H1 (cell line): ENCODE measurements at places on chromosomes 3 and 15. TPM values are rescaled to one million over a fixed set of nuclear protein-coding genes. Genes with fewer than 3 reads are reported as not detected.

Gene MKRN3
- not detected in 2 replicates for total RNA-seq

DNA sequence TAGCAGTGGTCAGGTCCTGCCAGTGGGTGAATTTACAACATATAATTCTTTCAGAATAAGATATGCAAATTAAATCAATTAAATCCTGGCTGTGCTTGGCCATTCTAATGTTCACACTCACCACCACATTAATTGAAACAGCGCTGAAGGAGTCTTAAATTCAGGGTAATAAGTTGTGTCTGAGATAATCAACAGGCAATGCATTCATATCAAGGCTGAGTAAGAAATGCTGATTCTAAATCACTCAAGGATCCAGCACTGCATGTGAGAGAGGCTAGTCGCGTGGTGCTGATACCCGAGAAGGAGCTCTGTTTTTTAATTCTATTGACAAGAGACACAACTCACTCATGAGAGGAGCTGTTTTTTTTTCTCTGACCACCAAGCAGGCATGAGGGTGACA lies 588.8 kb upstream of the ADAMTS9 start:
- H3K36me3 ChIP-seq = no peaks in the 10 kb centered on the region
- peaks cover 6% of the 10 kb centered on the region; the same call in 1 of the 2 replicates for H3K4me1 ChIP-seq
- no peak overlapping the region for H3K27ac ChIP-seq
- no peak overlapping the region for H3K4me3 ChIP-seq
- DNase-seq = no peak
- no peaks in the 10 kb centered on the region for H3K27me3 ChIP-seq

DNA sequence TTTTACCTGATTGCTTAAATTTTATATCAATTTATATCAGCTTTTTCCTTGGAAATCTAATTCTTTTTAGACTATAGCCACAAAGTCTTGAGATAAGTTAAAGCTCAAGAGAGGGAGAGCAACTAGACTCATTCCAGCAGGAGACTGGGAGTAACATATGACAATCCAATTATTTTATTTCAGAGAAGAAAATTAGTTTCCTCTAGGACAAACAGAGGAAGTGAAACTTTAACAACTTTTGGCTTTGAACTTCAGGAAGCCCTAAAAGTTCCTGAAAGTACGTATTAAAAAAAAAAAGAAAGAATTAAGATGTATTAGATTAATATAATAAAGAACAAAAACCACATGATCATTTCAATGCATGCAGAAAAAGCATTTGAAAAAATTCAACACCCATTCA lies 13.9 kb upstream of the UBE2E2 start:
- no peak overlapping the region for H3K27ac ChIP-seq
- no peak for DNase-seq
- no peak overlapping the region for H3K4me3 ChIP-seq
- H3K36me3 ChIP-seq = no peaks in the 10 kb centered on the region
- H3K27me3 ChIP-seq = no peaks in the 10 kb centered on the region

- no peak overlapping the region for H3K27ac ChIP-seq
- no peak for DNase-seq
- H3K27me3 ChIP-seq = no peaks in the 10 kb centered on the region
- H3K36me3 ChIP-seq = no peaks in the 10 kb centered on the region
Observed at GRCh38 chr15:62929000-62929357, 113.6 kb upstream of the TPM1 start.

DNA sequence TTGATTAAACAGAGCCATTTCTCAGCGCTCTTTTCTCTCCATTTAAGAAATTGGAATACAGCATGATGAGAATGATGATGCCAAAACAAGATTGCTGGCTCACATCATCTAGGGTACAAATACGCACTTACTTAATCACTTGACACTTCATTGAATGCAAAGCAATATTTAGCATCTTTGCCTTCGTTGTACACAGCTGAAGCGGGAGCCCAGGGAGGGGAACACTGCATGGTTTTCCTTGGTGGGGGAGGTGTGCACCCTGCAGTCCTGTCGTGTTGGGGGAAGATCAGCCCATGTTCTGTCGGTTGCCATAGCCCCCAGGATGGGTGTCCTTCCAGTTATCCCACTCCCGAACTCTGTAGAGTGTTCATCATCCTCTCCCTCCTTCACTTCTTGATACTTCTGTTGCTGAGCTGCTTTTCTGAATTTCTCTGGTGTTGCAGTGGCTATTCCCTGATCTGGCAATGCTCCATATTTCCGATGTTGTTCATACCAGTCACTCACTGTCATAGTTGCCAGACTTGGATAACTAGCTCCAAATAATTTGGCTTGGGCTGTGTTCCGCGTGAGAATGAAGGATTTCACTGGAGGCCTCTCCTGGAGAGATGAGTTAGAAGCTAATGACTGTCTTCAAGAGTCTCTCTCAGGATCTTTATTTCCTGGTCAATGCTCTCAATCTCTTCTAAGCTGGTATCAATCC lies 50.1 kb upstream of the DYNC1LI1 start:
- no peaks in the 10 kb centered on the region for H3K27me3 ChIP-seq
- DNase-seq = no peak
- no peaks in the 10 kb centered on the region for H3K36me3 ChIP-seq
- H3K4me1 ChIP-seq = no peaks in the 10 kb centered on the region
- no peak overlapping the region for H3K27ac ChIP-seq
- H3K4me3 ChIP-seq = no peak overlapping the region
